H9 (cell line): ENCODE measurements at places on chromosomes 2 and 18. TPM values are rescaled to one million over a fixed set of nuclear protein-coding genes. Genes with fewer than 3 reads are reported as not detected.

The GKN1 gene
- total RNA-seq = not detected in 2 replicates

DNA sequence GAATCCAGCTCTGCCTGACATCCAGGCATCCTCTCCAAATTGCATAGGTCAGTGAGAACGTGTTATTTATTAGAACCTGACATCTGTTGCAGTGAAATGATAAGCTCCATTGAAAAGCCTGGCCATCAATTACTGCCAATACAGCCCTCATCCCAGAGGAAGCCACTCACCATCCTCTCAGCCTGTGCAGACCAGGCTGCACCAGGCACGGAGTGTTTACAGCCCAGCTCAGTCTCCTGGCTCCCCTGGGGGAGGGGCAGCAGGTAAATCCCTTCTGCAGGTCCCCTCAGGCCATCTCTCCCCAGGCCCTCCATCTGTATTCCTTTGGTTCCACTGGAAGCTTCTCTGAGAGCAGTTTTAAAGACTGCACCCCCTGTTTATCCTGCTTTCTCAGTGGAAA, 82.6 kb upstream of the FOSL2 start:
- no peak for DNase-seq

The SIX3 gene
- 0.35 and 0.55 TPM in 2 replicates for total RNA-seq

- DNase-seq = no peak
These were observed 307 bp downstream of the CDH2 start for GRCh38 chr18:28176698-28176947.

The SDC1 gene
- 22.3 and 25.1 TPM in 2 replicates for total RNA-seq

- no peak for DNase-seq
These were observed 64.3 kb downstream of the FSIP2 start for GRCh38 chr2:185802926-185803325.

GRCh38 chr2:88168386-88168785, 1.8 kb upstream of the THNSL2 start:
- no peak for DNase-seq
